Calu3 (cell line): ENCODE measurements at places on chromosomes 3 and 15. TPM values are rescaled to one million over a fixed set of nuclear protein-coding genes. Genes with fewer than 3 reads are reported as not detected.

GRCh38 chr3:151462278-151462780, 1.5 kb upstream of the IGSF10 start:
- H3K36me3 ChIP-seq, result peaks cover 9% of the 10 kb centered on the region
- H3K27ac ChIP-seq, result no peak overlapping the region
- DNase-seq, result no peak
- no peaks in the 10 kb centered on the region for H3K27me3 ChIP-seq
- H3K4me3 ChIP-seq, result peak overlapping the region; percentile 81

DNA sequence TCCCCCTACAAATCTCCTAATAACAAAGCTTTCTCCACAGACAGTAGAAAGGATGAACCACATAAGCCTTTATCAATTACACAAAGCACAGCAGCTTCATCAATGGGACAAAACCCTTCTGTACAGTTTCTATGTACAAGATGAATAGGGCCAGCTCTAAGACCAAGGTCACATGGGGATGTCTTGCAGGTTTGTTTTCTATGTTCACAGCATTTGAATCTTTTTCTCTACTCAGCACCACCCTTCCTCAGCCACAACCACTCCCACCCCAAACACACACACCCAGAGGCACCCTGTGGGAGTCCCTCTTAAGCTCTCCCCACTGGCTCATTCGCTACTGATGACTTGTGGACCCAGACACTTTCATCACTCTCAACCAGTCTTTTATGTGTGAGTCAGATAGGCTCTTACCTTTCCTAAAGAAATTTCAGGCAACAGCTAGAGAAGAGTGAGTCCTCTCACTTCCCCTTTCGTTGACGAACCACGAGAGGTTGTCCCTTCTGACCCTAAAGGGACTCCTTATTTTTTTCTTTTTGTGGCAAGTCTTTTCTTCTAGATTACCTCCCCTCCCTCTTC, 57.9 kb downstream of the ARHGAP31 start:
- no peak overlapping the region for H3K27ac ChIP-seq
- H3K27me3 ChIP-seq, result peaks cover 27% of the 10 kb centered on the region
- H3K4me3 ChIP-seq, result no peak overlapping the region
- peaks cover 15% of the 10 kb centered on the region for H3K4me1 ChIP-seq
- no peaks in the 10 kb centered on the region for H3K36me3 ChIP-seq
- no peak for DNase-seq

DNA sequence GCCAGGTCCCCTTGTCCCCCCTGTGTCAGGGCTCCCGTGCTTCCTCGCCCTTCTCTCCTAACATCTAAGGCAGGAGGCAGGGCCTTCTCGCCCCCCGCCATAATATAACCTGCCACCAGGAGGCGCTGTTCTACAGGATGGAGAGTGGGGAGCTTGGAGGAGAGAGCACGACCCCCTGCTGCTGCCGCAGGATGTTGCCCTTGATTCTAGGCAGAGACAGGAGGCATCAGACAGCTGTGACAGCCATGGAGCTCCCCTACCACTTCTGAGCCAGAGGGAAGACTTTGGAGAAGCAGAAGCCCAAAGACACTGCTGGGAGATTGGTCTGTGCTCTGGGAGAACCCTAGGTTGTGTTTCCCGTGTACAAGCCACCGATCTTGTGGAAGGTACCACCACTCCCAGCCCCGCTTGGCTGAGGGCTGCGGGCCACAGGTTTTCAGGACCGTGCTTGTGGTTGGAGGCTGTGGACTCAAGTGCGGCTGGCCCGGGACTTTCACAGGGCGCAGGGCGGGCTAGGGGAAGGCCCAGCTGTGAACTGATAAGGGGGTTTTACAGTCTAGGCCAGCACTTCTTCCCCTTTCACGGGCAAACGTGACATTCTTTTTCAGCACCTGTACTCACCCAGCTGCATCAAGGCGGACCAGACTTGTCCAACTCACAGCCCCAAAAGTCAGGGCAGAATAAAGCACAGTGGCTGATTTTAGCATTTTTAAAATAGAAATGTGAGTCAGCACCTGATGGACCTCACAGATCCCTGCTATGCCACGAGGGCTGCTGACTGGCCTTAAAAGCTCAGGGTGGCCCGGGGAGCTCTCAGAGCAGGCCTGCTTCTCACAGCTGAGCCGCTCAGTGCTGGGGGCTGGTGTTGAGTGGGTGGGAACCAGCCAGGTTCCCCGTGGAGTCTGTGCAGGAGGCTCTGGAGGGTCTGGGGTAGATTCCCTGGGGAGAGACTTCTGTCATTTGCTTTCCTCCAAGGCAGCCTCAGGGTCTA, 2.6 kb upstream of the TIGIT start:
- peak; percentile 81 for DNase-seq
- H3K4me1 ChIP-seq, result no peaks in the 10 kb centered on the region
- H3K4me3 ChIP-seq, result no peak overlapping the region
- no peaks in the 10 kb centered on the region for H3K36me3 ChIP-seq
- no peaks in the 10 kb centered on the region for H3K27me3 ChIP-seq
- H3K27ac ChIP-seq, result no peak overlapping the region

- H3K27me3 ChIP-seq, result no peaks in the 10 kb centered on the region
- DNase-seq, result no peak
- peak overlapping the region; percentile 77 for H3K27ac ChIP-seq
- H3K4me1 ChIP-seq, result peaks cover 47% of the 10 kb centered on the region
- H3K36me3 ChIP-seq, result peaks cover 55% of the 10 kb centered on the region
These were observed 1.1 kb upstream of the TPM1 start for GRCh38 chr15:63041402-63041973.

DNA sequence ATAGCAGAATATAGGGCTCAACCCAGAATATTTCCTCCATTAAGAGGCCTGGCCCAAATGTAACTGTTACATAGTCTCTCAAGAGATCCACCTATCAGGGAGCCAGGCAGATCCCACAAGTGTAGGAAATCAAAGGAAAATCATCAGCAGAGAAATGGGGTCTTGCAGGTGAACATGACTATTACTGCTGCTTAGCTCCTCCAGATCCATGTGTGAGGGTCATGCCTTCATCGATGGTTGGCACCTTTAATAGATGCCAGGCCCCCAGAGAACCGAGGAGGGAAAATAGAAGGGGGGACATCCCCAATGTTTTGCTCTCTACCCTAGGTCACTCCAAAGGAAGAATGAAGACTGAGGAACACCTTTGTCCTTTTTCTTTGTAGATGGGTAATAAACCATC, 1029.9 kb upstream of the CADM2 start:
- no peaks in the 10 kb centered on the region for H3K27me3 ChIP-seq
- DNase-seq, result no peak
- no peaks in the 10 kb centered on the region for H3K36me3 ChIP-seq
- no peak overlapping the region for H3K4me3 ChIP-seq
- no peaks in the 10 kb centered on the region for H3K4me1 ChIP-seq
- no peak overlapping the region for H3K27ac ChIP-seq

DNA sequence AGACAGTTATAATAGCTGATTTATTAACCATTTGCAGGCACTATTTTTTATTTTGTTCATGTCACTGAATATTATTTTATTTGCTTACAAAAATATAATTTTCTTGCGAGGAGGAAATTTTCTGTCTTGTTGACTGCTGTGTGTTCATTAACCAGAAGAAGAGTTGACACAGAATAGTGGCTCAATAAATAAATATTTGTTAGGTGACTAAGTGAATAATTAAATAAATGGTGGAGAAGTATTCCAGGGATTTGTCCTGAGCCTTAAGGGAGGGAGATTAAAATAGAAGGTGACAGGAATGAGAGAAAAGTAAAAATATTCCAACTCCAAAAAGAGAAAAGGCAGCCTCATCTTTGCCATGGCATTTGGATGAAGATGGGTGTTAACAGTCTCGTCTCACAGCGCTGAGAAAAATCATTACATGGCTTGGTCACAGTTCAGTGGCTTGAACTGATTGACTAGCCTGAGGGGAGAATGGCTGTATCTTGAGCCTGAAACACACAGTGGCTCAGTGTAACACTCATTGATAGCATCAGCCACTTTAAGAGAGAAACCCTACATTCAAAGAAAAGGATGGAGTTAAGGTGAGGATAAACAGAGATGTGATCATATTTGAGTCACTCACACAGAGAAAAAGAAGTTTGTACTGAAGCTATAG, 449.9 kb upstream of the NAALADL2 start:
- no peaks in the 10 kb centered on the region for H3K27me3 ChIP-seq
- peak overlapping the region; percentile 1 for H3K4me3 ChIP-seq
- H3K27ac ChIP-seq, result peak overlapping the region; percentile 20
- DNase-seq, result no peak
- H3K36me3 ChIP-seq, result no peaks in the 10 kb centered on the region
- H3K4me1 ChIP-seq, result peaks cover 35% of the 10 kb centered on the region

DNA sequence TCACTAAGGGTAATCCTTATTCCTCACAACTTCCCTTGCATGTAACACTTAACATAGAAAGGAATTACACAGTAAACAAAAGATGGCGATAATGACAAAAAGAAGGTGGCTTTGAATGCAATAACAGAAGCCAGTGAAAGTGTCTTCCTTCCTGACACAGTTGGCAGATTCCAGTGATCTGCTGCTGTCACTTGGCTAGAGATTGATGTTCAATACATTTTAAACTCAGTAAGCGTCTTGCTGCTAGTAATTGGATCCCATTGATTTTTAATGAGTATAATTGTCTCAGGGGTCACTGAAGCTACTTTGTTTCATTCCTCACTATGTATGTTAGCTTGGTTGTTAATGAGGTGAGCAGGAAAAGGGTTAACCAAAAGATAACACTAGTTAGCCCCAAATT, 692.7 kb downstream of the NTRK3 start:
- no peak overlapping the region for H3K4me3 ChIP-seq
- DNase-seq, result no peak
- H3K27me3 ChIP-seq, result no peaks in the 10 kb centered on the region
- H3K4me1 ChIP-seq, result no peaks in the 10 kb centered on the region
- no peaks in the 10 kb centered on the region for H3K36me3 ChIP-seq

DNA sequence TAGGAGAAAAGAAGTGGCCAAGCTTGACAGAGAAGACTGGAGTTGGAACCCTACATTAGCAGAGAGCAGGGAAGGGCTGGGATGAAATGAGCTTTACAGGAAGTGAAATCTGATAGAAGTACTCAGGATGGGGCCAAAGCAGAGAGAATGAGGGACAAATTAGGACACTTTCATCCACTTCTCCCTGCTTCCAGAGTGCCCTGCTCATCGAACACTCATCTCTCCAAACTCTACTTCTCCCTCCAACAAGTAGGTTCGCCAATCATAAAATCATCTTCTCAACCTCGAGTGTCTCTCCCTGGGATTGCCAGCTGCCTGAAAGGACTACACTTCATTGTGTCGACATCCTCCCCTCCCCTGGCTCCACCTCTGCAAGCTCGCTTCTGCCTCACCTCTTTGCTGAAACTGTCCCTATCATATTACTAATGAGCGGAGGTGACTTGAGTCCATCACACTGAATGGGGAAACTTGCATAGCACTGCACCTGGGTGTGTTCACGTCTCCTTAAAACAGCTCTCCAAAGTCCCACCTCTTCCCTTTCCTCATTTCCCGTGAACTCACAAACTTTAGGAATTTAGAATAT, 365.8 kb downstream of the FOXP1 start:
- H3K27me3 ChIP-seq, result no peaks in the 10 kb centered on the region
- DNase-seq, result no peak
- no peaks in the 10 kb centered on the region for H3K36me3 ChIP-seq

DNA sequence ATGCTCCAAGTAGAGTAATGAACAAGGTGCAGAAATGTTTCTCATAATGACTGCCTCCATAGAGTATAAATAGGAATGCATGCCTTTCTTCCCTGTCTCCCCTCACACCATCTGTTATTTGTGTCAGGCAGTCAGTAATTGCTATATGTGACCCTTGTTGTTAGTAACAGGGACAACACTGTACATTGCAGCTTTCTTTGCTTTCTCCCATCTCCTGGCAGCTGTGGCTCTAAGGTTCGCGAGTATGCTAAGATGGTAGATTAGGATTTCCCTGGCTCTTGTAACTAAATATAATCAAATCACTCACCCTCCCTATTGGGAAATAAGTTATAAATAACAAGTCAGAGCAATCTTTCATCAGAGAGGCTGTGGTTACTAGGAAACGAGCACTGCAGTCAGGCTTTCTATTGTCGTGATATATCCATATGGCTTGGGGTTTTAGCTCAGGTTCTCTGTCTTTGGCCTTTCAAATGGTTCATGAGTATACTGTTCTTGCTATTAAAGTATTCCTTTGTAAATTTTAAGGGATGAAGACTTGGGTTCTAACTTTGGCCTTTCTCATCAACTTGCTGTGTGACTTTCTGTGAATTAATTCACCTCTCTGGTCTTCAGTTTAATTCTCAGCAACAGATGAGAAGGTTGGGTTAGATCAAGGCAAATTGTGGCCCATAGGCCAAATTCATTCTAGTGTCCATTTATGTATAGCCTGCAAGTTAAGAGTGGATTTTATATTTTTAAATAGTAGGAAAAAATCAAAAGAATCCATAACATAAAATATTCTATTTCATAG, 8.1 kb upstream of the MINDY4B start:
- H3K4me1 ChIP-seq, result no peaks in the 10 kb centered on the region
- DNase-seq, result no peak
- no peak overlapping the region for H3K27ac ChIP-seq

DNA sequence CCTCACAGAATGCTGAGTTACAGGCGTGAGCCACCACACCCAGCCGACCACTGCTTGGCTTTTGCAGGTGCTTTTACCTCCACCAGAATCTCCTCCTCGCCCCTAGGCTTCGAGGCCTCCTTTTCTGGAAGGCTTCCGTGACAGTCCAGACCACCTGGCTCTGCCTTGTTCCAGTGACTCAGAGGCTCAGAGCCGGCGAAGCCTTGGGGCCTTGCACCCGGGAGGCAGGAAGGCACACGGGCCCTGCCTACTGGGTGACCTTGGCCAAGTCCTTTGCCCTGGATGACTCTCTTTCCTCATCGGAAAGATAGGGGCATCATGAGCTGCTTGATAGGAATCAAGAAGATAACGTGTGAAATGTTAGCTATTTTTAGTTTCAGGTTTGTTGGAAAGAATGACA, 31.3 kb upstream of the FURIN start:
- H3K27ac ChIP-seq, result no peak overlapping the region
- H3K36me3 ChIP-seq, result no peaks in the 10 kb centered on the region
- peaks cover 14% of the 10 kb centered on the region for H3K27me3 ChIP-seq
- no peaks in the 10 kb centered on the region for H3K4me1 ChIP-seq

DNA sequence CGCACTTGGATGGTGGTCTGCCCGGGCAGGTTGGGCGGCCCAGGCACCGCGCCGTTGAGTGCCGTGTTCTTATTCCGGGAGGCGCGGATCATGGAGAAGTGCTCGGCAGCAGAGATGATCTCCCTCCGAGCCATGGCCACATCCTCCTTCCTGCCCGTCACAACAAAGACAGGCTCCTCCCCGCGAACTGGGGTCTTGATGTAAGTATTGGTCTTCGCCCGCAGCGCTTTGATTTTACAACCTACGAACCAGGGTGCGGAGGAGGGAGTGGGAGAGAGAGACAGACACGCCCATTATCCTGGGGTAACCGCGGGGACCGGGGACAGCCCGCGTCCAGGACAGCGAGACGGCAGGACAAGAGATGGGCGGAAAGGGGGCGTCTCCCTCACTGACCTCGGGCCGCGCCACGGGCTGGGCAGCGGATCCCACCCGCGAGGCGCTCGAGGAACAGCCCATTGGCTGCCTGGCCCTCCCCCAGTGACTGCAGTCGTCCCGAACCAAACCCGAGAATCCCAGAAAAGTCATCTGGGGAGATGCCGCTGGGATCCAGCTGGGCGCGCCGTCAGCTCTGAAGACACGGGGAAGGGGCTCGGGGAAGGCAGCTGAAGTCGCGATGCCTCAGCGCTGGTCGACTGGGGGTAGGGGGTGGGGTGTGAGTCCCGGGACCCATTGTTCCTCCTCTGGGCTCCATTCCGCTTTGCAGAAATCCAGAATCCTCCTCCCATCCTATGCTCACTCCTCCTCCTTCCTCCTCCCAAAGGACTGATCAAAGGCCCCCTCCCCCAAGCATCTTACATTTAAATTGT, 1.2 kb downstream of the MEX3B start:
- H3K4me1 ChIP-seq, result peaks cover 21% of the 10 kb centered on the region
- H3K4me3 ChIP-seq, result peak overlapping the region; percentile 92
- peaks cover 31% of the 10 kb centered on the region for H3K27me3 ChIP-seq
- H3K36me3 ChIP-seq, result peaks cover 32% of the 10 kb centered on the region
- DNase-seq, result no peak
- H3K27ac ChIP-seq, result no peak overlapping the region

The SHF gene
- total RNA-seq, result 6.0 and 7.3 TPM in 2 replicates

The SERPINI2 gene
- total RNA-seq, result not detected in 2 replicates

The PAK6 gene
- 7.0 and 7.1 TPM in 2 replicates for total RNA-seq

The H1-8 gene
- not detected in 2 replicates for total RNA-seq
